NCI-H774 (cell line): ENCODE measurements at places on chromosomes 1 and 21.

DNA sequence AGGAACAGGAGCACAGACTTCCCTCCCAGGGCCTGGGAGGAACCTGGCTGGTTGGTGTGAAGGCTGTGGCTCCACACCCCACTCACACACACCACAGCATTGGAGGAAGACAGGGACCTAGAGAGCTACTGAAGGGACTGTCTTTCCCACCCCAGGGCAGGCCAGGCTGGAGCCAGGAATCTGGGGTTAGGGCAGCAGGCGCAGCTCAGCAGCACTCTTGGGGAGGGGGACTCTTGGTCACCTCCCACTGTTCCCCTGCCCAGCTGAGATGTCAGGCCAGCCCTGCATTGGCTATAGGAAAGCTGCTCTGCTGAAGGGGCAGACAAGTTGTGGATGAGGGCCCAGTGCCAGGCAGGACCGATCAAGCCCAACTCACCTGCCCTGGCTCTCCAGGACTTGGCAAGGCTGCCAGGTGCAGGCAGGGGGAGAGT, 1.6 kb upstream of the PLEKHA6 start:
- no peak for DNase-seq

DNA sequence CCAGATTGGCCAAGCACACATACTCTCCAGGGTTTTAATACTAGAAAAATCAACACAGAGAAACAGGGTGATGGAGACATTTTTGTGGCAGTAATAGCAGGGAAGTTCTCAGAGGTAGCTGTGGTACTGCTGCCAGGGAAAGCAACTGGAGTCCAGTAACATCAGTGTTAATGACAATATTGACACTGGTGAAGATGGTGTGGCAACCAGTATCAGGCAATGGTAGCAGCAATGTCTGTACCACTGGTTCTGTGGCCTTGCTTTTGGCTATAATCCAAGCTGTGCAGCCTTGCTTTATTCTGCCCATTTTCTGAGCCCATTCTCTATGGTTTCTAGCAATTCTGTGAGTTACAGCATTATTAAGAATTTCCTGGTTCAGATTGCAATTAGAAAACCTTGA, 1.6 kb upstream of the SNX7 start:
- no peak for DNase-seq

- DNase-seq: no peak
These were observed 31.9 kb upstream of the NRDC start for GRCh38 chr1:51910221-51911000.

DNA sequence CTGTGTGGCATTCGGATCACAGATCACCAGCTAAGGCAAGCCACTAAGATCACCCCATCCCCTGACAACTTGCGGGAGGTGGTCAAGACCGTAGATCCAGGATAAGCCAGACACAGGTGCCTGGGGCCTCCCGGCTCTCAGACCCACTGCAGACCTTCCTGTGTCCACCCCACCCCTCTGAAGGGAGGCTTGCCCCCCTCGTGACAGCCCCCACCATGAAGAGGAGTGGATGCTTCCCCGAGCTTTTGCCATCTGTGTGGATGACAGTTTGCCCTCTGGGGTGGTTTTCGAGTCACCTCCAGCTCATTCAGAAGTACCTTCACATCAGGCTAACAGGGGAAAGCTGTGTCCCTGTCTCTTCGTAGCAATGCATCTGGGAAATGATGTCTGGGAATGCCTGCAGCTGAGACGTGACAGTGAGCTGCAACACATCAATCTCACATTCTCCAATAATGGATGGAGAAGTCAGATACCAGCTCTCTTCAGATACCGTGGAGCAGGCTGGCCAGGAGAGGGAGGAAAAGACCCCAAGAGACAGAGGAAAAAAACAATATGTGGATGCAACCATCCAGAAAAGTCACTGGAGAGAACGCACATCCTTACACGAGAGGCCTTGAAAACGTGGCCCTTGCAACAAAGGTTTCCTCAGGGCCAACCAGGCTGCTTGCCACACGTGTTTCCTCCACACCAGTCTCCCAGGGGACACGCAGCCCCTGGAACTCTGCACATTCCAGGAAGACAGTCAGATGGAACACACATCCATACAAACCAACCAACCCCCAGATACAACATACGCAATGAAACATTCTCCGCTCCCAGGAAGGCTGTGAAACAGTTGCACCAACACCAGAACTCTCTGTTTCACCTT, 20.4 kb upstream of the FHAD1 start:
- DNase-seq: no peak

GRCh38 chr1:24491577-24492360, 10.9 kb upstream of the RCAN3 start:
- no peak for DNase-seq

- DNase-seq: no peak
These were observed 241.0 kb upstream of the SGIP1 start for GRCh38 chr1:66292944-66293343.

DNA sequence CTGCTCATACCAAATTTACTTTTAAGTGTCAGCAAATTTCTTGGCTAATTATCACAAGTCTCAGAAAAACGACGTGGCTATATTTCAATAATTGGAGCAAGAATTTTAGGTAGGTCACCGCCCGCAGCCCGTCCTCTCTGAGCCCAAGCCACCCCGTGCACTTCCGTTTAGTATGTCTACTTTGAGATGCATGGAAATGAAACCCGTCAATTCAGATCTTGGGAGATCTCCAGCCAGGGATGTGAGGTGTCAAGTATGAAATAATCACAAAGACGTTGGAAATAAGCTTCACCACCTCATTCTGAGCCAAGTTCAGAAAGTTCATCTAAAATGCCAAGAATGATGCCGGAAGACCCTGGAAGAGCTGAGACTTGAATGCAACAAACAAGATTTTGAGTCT, 132.6 kb upstream of the IRF2BP2 start:
- DNase-seq: no peak

DNA sequence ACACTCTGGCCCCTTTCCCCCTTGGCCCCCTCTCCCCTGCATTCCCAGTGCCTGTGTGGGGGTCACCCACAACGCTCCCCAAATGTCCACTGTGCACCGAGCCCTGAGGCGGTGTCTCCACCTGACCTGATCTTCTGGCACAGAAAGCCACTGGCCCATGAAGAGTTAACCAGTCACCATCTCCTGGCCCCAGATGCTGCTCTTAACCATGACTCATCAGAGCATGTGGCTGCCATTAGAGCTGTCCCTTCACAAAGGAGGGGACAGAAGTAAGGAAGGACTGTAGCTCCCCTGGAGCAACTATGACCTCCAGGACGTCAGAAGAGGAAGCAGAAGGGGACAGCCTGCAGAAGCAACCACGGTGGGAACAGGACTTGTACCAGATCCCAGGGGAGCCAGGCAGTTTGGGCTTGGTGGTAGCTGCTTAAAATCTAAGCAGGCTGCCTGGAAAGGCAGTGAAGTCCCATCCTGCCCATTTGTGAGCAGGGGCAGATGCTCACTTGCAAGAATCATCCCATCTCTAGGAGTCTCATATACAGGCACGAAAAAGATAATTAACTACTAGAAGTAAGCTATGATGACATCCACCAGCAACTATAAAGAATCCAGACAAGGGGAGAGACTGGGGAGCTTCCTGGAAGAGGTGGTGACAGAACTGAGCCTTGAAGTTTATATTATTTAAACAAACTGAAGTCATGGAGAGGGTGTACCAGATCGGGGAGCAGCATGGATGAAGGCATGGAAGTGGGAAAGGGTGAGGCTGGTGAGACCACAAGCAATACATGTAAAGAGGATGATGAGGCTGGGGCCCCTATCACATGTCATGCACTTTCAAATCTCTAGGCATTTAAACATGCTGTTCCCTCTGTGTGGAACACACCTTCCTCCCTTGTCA, 1.1 kb upstream of the TTC39A start:
- peak; percentile 72 for DNase-seq

DNA sequence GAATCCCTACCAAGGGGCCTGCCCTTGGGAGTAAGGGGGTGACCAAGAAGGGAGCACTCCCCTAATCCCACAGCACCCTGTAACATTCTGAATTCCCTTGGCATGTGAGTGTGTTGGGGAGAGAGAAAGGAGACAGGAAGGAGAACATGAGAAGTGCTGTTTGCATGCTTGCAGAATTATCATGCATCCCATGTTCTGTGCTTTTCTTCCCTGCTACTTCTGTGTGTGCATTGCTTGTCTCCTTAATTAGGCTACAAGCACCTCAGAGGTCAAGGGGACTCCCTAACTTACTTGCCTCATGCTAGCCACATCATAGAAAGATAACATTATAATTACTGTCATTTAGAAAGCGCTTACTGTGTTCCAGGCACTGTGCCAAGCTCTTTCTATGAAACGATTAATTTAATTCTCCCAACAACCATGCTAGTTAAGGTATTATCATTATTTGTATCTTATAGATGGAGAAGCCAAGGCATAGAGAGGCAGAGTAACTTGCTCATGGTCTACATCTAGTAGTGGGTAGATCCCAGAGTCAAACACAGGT, 11.1 kb downstream of the NOS1AP start:
- no peak for DNase-seq

- no peak for DNase-seq
These were observed 20.3 kb downstream of the MECR start for GRCh38 chr1:29210278-29211085.

DNA sequence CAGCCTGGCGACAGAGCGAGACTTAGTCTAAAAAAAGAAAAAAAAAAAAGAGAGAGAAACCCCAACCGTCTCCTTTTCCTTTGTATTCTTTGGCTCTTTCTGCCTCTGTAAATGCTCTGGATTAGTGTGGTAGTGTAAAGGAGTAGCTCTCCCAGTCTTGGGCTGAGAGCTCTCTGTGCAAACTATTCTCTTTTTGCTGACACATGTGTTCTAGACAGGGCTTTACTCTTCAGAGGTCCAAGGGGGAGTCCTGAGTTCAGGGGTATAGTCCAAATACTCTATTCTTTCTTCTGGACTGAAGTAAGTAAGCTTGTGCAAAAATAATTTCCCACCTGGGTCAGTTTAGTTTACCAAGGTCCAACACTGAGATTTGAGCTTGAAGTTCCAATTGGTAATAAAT, 183.8 kb upstream of the KCNK2 start:
- no peak for DNase-seq

DNA sequence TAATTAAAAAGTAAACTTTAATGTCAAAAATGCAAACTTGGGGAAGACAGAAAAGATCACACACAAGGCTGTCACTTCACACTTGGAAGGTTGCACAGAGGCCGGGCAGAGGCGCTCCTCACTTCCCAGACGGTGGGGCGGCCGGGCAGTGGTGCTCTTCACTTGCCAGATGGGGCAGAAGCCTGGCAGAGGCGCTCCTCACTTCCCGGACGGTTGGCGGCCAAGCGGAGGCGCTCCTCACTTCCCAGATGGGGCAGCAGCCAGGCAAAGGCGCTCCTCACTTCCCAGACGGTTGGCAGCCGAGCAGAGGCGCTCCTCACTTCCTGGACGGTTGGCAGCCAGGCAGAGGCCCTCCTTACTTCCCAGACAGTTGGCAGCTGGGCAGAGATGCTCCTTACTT, 25.8 kb upstream of the IL6R start:
- DNase-seq: no peak

DNA sequence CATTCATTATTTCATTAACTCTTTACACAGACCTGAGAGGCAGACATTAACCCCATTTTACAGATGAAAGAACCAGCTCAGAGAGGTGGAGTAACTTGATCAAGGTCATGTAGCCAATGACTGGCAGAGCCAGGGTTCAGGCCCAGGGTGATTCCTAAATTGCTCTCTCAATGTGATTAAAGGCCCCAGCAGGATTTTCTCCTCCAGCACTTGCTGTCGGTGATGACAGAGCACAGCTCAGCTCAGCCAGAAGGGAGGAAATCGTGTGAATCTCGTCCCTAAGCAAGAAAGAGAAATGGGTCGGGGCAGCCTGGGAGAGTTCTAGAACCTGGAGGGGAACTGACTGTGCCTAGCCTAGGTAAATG, 19.5 kb upstream of the RNF19B start:
- DNase-seq: no peak

GRCh38 chr21:29389136-29389535, 90.4 kb downstream of the BACH1 start:
- no peak for DNase-seq

GRCh38 chr1:50968821-50969610, 1.0 kb upstream of the CDKN2C start:
- DNase-seq: peak; percentile 64

DNA sequence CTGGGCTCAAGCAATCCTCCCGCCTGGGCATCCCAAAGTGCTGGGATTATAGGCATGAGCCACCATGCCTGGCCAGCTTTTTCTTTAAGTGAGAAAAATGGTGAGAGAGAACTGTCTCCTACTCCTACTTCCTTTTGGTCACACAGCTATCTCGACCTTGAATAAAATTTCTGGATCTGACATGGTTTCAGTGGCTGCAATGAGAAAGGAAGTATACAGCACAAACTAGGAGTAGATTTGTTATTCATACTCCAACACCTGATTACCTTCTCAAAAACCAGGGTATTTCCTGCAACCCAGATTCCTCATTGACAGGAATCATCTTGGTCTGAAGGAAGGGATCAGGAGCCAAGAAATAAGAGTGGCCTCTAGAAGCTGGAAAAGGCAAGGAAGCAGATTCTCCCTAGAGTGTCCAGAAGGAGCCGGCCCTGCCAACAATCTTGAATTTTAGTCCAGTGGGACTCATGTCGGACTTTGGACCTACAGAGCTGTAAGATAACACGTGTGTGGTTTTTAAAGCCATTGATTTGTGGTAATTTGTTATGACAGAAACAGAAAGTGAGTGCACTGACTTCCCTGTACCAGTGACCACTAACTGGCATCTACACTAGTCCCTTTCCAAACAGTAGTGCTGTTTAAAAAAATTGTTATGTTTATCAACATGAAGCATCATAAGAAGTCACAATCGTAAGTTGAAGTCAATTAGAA, 516.6 kb downstream of the SMYD3 start:
- no peak for DNase-seq

- no peak for DNase-seq
These were observed 586.5 kb downstream of the NEGR1 start for GRCh38 chr1:71695821-71696220.

GRCh38 chr1:37858931-37859506, 373 bp downstream of the MTF1 start:
- no peak for DNase-seq

DNA sequence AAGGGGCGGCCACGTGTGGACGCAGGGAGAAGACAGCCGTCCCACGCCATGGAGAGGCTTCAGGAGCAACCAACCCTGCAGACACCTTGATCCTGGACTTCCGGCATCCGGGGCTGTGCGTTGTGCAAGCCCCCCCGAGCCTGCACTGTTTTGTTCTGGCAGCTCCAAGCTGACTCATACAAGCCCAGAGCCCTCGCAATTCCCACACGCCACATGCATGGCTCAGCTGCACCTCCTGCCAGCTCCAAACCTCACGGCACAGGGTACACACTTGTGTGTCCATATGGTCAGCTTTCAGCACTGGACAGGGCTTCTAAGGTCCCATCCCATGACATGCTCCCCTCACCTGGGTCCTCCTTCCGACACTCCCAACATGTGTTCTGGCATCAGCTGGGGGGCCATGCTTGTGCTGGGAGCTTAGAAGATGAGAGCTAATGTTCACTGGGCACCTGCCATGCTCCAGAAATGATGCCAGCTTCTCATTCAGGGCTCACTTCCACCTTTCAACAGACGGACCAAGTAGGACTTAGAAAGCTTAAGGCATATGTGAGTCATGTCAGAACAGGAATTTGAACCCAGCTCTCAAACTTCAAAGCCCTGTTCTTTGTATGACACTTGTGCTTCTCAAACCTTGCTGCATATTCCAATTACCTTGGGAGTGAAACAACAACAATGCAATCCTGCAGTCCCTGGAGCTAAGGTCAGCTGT, 137.3 kb downstream of the PGBD5 start:
- DNase-seq: no peak

GRCh38 chr21:37878946-37879660, 37.2 kb downstream of the KCNJ6 start:
- no peak for DNase-seq
